ENCODE measurements at places on chromosomes 7 and 10. TPM values are rescaled to one million over a fixed set of nuclear protein-coding genes. Genes with fewer than 3 reads are reported as not detected.

The GDF2 gene
- total RNA-seq = not detected

DNA sequence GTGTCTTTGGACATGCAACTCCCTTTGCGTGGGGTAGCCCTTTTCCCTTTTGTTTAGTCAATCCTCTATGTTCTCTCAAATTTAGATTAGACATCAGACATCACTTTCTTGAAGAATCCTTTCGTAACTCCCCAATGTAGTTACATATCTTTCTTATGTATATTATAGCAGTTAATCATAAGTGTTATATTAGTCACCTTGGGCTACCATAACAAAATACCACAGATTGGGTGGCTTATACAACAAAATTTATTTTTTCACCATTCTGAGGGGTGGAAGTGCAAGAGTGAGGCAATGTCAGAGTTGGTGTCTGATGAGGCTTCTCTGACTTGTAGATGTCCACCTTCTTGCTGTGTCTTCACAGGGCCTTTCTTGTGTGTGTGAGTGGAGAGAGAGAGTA, 105.7 kb downstream of the PHTF2 start:
- DNase-seq = no peak

The DGKB gene
- 22.4 TPM for total RNA-seq

- no peak for DNase-seq
These were observed 28.7 kb upstream of the JAKMIP3 start for GRCh38 chr10:132036887-132037675.

DNA sequence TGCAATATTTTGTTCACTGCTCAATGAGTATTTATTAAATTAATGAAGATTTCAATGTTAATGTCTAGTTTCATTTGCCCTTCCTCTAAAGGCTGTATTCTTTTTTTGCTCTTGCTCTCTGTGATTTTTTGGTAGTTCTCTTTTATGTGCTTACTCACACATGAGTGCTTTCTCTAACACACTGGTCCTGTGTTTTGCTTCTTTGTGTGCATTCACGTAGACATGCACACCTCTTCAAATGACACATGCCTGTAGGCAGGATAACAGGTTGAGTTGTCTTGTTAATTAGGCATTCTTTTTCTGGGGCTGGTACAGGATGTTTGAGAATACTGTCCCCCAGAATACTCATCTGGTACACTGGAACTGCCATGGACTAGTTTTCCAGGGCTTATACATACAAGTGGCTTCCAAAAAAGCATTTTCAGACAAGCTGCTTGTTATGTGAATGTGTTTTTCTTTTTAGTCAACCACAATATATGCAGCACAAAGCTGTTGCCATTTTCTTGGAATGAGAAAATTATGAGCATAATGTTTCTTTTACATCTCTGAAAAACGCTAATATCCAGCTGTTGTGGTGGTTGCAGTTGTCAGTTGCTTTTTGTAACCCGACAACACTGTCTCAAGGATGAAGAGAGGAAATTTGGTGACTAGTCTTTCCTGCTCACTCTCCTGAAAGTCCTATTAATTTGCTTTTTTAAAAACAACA, 416.4 kb downstream of the AUTS2 start:
- DNase-seq = no peak

The PAPOLB gene
- 0.27 TPM for total RNA-seq

DNA sequence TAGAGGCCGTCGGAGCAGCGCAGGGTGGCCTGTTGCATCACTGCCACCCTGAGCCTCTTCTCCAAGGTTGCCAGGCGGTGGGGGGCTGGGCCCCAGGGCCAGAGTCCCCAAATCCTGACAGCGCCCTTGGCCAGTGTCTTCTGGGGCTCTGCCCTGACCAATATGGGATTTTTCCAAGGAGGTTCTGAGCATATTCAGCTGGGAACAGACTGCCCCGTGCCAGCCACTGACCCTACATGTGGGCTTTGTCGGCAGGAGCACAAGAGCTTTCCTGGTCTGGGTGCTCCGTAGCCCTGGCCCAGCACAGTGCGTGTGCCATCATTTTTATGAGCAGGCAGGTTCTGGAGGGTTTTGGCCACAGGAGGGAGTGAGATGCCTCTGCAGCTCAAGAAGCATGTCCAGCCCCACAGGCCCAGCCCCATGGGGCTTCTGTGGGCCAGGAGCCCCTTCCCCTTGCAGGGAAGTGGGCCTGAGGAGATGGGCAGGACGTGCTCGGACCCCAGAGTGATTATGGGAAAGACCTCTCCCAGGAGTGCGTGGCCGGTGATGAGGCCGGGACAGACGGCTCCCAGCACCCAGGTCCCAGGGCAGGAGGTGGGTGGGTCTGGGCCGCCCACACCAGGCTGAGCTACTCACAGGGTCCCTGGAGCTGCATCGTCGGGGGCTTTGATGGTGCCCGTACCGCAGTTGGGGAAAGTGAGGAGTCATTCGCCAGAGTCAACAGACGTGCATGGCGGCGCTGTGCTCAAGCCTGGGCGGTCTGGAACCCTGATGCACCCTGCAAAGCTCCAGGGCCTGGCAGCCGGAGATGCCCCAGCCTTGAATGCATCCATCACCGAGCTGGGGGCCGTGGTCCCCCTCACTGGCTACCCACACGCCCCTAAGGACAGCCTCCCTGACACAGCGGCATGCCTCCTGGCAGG, 66.6 kb downstream of the PWWP2B start:
- no peak for DNase-seq

- DNase-seq = no peak
These were observed 98.2 kb downstream of the ANLN start for GRCh38 chr7:36487756-36488336.

The MBL2 gene
- total RNA-seq = not detected

DNA sequence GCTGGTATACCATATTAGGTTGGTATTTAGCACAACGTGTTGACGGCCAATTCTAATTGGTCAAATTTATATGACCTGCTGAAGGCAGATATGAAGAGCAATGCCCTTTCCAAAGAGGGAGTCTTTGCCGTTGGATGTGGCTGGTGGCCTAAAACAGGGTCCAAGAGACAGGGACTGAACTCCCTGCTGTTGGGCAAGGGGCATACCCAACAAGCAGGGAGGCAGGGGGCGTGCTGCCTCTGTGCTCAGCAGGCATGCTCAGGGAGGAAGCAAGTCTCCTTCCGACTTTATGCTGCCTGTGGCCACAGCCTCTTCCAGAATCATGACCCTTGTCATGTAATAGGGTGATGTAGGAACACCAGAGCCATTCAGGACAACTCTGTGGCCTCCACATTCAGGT, 167.7 kb upstream of the NPVF start:
- DNase-seq = no peak

The AGR3 gene
- 4.6 TPM for total RNA-seq

The FEZF1 gene
- total RNA-seq = not detected

The CHST15 gene
- total RNA-seq = 42.5 TPM

The RPEL1 gene
- not detected for total RNA-seq

DNA sequence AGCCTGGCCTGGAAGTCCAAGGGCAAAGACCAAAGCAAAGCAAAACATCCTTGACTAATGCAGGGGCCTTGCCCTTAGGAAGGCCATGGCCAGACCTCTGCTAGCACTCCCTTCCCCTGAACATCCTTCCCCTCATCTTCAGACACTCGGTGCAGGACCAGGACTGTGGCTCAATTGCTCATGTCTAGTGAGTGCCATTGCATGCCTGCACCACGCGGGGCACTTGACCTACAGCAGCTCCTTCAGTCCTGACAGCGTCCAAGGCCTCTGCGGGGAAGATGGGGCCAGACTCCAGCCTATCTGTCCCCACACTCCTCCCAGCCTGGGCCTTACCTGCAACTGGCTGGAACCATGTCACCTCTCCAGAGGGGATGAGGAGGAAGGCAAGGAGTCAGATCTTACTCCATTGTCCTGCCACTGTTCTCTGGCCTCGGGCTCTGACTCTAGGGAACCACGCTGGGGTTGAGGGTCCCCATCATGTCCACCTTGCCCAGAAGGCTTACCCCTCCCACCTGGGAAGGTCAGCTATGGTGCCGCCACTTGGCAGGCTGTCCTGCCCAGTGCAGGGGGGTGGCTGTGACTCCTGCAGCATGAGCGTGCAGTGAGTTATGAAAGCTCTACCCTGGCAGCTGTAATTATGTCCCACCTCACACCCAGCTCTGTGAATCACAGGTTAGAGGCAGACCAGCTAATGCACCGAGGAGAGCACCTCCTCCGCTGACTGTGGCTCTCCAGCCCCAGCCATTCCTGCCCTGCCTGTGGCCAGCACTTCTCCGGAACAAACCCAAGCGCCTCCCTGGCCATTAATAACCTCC, 16.1 kb downstream of the DRGX start:
- DNase-seq = no peak

GRCh38 chr10:110530131-110530831, 32.6 kb downstream of the DUSP5 start:
- peak; percentile 84 for DNase-seq

GRCh38 chr7:84982199-84982598, 204.7 kb downstream of the SEMA3D start:
- DNase-seq = no peak

DNA sequence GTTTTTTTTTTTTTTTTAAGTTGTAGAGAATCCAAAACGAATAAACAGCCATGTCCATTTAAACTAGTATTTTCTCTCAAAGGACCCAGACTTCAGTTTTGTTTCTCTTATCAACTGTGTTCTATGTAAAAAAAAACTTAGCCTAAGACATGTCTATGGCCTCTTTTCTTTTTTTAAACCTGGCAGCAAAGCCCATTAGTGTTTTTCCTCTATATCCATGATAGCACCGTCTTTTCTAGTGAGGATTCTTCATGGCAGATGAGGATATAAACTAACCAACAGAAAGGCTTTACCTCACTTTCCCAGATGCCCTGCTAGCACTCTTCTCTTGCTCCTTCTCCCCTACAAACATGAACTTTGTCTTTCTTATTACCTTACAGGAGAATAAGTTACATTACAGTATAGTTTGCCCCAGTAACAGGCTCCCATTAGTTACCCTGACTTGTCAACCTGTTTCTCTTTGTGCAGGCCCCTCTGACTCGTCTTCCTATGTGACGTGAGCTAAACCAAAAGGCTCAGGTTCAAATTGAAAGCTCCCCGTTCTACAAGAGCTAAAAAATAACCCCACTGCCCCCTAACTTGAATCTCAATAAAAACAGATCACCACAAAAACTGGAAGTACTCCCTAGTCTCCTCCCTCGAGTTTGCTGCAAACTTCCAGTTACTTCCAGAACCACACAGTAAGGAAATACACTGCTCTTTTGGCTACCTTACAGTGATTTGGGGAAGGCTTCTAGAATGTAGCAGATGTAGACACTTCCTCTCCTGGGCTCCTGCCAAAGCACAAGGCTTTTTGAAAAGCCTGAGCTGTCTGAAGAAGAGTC, 20.1 kb downstream of the P4HA1 start:
- DNase-seq = peak; percentile 90

Measured in sigmoid colon (tissue), 7 donors.